ENCODE measurements at places on chromosomes 16 and 17.

- DNase-seq, result no peak
Measured at GRCh38 chr16:83681381-83681956, 126.3 kb upstream of the HSBP1 start.

GRCh38 chr17:29445844-29446243 lies 55.7 kb downstream of the TAOK1 start:
- DNase-seq, result no peak

- no peak for DNase-seq
Measured at GRCh38 chr17:42969001-42969581, 4.8 kb upstream of the AARSD1 start.

DNA sequence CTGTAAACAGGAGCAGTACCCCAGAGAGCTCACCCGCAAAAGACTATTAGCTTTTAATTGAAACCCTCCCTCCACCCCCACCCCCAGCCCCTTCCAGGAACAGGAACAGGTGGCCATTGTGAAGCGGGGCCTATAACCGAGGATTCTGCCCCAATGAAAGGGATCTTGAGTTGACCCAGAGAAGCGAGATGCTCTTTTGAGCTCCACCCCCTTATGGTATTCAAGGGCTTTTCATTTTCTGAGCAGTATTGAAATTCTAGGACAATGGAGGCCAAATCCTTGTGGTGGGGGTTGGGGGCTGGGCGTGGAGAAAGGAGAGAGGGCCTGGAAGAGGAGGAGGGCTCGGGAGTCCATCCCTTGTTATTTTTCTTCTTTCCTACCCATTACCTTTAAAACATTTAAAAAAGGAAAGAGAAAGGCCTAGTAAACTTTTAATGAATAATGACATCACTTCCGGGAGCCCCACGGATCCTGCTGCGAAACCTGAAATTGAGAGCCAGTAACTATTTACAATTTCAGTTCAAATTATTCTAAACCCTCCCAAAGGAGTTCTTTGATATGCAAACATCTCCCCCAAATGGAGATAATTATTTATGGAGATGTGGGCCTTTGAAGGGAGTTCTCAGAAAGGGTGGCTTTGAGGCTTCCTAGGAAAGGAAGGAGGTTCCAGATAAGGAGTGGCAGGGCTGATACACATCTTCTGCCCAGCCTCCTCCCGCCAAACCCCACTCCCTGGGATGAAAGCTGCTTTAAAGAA lies 30.5 kb downstream of the HS3ST3B1 start:
- DNase-seq, result no peak

DNA sequence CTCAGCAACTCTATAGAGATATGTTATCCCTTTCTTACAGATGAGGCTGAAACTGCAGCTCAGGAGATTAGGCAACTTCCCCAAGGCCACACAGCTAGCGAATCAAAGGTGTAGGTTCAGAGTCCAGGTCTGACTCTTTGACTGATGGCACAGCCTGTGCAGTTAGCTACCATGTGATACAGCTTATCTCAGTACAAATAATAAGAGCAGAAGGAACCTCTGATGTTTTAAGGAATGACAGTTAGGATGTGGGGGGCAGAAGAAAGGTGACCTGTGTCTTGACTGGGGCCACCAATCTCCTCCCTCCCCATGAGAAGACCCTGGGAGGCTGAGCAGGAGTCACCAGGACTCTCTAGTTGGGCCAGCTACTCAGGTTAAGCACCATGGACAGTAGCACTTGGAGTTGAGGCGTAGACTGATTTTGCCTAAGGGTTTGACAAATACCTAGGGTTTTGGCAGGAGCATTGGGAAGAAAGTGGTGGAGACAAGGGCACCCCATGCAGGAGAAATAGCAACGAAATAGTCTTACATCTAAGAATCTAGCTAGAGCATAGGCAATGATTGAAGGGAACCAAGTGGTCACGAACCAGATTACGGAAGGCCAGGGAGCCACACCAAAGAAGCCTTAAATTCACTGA lies 22.8 kb upstream of the ACSM2B start:
- DNase-seq, result no peak

DNA sequence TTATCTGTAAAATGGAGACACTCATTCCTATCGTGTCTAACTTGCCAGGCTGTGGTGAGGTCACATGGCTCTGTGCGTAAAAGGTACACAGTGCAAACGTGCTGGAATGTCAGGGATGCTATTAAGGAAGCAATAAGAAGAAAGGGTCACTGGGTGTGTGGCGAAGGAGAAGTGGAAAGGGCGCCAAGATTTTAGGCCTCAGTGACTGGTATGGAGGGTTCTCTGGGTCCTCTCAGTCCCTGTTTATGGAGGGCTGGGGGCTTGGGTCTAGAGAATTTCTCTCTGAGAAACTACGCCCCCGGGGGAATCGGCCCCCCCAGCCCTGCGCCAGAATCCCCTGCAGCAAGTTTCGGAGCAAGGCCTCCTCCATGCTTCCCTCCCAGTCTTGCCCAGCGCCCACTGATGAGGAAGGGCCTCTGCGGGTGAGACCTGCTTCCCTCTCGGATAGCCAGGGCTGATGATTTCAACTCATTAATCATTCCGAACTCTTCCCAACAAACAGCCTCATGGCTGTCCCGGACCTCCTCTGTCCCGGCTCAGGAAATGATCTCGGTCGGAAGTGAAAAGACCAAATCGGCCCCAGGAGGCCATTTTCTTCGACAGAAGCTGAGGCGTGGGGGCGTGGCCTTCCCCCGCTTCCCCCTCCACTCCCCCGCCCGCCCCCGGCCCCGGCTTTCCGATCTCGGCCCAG lies 1.2 kb upstream of the HEXIM1 start:
- no peak for DNase-seq

- no peak for DNase-seq
Measured at GRCh38 chr16:77917971-77918370, 104.4 kb upstream of the CLEC3A start.

DNA sequence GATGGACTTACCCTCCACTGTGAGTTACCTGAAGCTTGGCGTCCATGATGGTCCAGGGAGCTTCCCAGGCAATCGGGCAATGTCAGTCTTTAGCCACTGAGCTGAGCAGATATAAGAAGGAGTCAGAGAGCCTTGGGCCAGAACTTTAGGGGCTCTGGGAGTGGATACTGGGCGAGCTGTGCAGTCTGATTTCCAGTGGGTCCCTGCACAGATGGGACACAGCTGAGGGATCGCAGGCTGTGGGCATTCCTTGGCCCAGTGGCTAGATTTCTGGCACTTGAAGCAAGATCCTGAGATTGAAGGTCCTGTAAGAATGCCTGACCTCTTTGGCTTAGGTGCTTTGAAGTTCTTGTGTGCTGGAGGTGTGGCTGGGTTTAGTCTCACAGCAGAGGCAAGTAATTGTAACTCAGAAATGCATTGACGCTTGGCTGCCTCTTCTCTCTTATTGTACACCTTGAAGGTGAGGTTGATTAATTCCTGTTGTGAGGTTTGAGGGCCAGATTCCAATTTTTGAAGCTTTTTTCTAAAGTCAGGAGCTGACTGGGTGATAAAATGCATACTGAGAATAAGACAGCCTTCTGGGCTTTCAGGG lies 2283.8 kb downstream of the TP53TG3F start:
- DNase-seq, result no peak

GRCh38 chr17:80795090-80795580 lies 196.5 kb upstream of the CHMP6 start:
- DNase-seq, result no peak

GRCh38 chr16:4597174-4597573 lies 17.5 kb downstream of the UBALD1 start:
- DNase-seq, result no peak

DNA sequence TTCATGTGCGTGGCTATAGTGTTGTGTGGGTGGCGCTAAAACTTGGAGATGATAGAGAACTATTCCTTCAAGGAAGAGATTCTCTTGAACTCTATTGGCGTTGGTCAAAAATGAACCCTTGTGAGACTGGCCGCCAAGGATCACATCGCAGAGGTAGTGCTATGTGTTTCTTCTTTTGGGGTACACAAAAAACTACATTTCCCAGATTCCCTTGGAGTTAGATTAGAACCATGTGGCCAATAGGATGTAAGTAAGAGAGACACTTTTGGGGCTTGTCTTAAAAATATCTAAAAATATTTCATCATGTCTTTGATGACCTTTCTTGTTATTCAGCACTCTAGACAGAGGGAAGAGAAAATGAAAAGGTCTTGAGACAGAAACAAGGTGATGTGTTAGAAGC lies 25.4 kb upstream of the DYNLRB2 start:
- DNase-seq, result no peak

- no peak for DNase-seq
Measured at GRCh38 chr16:73996624-73997339, 299.8 kb upstream of the PSMD7 start.

DNA sequence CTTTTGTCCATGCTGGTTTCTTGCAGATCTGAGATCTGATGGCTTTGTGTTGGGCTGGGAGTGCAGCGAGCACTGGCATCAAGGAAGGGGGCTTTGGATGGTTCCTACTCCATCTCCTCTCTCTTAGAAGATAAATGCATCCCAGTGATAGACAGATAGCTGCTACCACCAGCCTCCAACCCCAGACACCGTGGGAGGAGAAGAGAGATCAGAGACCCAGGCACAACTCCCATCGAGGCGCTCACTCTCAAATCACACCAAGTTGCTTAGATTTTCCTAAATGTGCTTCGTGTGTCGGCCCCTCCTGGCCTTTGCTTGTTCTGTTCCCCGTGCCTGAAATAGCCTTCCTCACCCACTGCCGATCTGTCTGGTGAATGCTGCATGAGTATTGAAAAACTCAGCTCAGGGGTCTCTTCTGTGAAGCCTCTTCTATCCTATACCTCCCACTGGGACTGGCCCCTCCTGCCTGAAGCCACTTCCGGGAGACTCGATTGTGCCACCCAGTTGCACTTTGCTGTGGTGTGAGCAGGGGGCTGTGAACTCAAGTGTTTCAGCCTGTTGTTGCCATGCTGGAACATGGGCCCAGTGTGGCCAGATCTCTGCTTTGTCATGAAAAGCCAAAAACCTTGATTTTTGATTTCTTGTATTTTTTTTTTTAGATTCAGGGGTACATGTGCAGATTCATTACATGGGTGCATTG lies 242.7 kb downstream of the GSG1L start:
- no peak for DNase-seq

DNA sequence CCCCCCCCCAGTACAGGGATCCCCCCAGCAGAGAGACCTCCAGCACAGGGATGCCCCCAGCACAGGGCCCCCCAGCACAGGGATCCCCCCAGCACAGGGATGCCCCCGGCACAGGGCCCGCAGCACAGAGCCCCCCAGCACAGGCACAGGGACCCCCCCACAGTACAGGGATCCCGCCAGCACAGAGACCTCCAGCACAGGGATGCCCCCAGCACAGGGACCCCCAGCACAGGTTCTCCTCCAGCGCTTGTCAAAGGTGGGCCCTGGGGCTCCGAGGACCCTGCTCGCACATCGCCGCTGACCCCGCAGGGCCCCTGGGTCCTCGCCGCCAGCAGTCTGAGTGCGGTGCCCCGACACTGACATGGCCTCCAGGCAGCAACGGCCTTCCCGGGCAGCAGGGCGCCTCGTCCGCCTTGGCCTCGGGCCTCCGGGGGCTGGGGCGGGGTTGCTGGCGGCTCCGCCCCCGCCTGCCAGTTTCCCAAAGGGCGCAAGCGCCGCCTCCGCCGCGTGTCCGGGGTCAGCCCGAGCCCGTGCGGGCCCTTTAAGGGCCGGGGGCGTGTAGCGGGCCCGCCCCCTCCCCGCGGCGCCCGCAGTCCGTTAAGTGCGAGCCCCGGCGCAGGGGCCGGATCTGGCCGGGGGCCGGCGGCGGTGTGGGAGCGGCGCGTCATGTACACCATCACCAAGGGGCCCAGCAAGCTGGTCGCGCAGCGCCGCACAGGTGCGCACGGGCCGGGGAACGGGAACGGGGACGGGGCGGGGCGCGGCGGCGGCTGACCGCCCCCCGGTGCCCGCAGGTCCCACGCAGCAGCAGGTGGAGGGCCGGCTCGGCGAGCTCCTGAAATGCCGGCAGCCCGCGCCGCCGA lies at the start of gene MCRIP2:
Gene MCRIP2 (plus strand): TSS at position 503 of the 863 bp plus-strand sequence. CDS start 164 bp downstream, at position 667.
- DNase-seq, result no peak

- DNase-seq, result no peak
Measured at GRCh38 chr16:23453338-23454052, 506 bp upstream of the COG7 start.

DNA sequence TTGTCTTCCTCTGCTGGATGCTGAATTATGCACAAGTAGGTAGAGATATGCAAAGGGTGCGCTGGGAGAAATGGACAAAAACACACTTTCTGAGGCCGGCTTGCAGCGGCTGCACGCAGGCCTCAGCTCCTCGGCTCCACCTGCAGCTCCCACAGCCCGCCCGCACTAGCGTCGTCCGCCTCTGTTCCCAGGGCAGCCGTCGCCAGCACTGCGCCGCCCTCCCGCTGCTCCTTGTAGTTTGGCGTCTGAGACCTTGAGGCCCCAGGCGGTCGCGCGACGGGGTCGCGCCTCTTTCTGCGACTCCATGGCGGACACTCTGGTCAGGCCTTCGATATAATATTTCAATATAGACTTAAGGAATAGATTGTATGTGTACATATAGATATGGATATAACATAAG lies 24.8 kb downstream of the SLFN12 start:
- DNase-seq, result no peak

DNA sequence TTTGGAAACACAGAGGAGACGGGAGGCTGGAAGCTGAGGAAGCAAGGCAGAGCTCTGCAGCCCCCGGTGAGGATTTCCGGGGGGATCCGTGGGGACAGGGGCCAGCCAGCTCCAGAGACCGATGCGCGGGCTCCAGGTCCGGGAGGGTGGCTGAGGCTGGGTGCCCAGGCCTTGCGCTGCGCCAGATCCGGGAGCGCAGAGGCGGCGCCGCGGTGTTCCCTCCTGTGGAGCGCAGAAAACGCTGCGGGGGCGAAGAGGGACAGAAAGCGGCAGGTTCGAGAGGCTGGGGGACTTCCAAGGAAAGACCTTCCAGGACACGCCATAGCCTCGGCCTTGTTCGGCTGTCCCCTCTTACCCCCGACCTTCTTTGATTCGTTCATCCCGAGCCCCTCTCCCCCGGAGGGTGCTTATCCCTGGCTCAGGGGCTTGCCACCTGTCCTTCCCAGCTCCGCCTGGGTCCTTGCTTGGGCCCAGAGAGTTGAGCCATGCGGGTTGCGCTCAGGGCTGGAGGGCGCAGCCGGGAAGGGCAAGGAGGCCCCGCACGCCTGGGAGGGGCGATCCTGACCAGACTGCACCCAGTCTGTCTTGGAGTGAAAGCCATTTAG lies 697 bp upstream of the SHISA9 start:
- no peak for DNase-seq

DNA sequence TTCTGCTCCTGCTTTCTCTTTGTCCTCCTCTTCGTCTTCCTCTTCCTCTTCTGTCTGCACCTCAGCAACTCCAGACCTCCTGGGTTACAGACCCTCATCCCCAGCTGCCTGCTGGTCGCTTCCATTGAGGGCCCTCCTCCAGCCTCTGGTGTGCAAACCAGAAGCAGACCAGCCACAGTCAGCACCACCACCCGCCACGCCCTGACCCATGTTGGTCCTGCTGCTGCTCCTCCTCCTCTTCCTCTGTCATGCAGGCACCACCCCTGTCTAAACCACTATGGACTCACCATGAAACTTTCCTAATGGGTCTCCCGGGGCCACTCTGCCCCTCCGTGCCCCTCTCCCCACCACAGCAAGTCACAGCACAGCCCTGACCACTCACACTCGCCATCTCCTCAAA lies 11.4 kb upstream of the OGFOD3 start:
- no peak for DNase-seq

GRCh38 chr17:74530831-74531150 lies 484 bp downstream of the CD300LB start:
- DNase-seq, result no peak

- no peak for DNase-seq
Measured at GRCh38 chr17:49915670-49916069, 53.3 kb upstream of the DLX4 start.

- no peak for DNase-seq
Measured at GRCh38 chr17:50310455-50311111, 35.3 kb upstream of the XYLT2 start.

GRCh38 chr17:360092-360750 lies 7.6 kb upstream of the RPH3AL start:
- DNase-seq, result no peak

All from fibroblast of skin of left biceps (primary cell).